ENCODE measurements at places on chromosomes 2 and 18. TPM values are rescaled to one million over a fixed set of nuclear protein-coding genes. Genes with fewer than 3 reads are reported as not detected.

DNA sequence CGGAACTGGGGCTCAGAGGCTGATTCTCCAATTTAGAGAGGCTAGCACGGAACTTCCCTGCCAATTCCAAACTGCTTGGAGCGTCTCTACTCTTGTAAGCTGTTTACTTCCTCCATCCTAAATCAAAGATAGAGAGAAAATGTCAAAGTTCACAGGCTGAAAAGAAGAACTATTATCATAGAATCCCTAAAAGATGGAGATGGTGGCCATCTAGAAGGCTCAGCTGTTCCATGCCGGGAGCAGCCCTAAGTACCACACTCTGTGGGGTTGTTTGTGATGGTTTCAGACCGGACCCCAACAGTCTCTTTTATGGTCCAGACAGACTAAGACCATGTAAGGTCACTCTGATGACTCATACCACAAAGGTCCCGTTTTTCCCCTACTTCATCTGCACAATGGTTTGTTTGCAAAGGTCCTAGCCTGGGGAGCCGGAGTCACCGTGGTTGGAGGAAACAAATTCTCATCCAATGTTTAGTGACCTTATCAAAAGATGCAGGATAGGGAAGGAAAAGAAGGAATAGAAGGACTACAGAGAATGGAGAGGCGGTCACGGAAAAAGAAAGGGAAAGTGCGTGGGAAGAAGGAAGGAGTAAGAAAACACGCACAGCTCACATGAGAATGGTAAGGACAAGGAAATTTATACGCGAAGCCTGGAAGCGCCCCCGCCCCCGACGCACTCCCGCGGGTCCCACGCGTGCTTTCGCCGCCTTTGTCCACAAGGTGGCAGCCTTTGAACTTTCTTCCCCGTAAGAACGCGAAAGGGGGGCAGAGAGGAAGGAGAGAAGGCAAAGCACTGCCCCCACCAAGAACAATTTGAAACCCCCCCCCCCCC is 453 bp upstream of the ANTXR1 start:
- peak overlapping the region; percentile 48 for H3K4me3 ChIP-seq
- H3K27me3 ChIP-seq: no peaks in the 10 kb centered on the region
- peak; percentile 51 for DNase-seq
- H3K27ac ChIP-seq: peak overlapping the region; percentile 73
- H3K36me3 ChIP-seq: no peaks in the 10 kb centered on the region
- H3K4me1 ChIP-seq: no peaks in the 10 kb centered on the region

GRCh38 chr2:20355131-20355530 is 4.5 kb upstream of the PUM2 start:
- peaks cover 10% of the 10 kb centered on the region for H3K4me1 ChIP-seq
- DNase-seq: no peak
- no peaks in the 10 kb centered on the region for H3K27me3 ChIP-seq
- no peak overlapping the region for H3K27ac ChIP-seq
- H3K4me3 ChIP-seq: no peak overlapping the region
- H3K36me3 ChIP-seq: no peaks in the 10 kb centered on the region

DNA sequence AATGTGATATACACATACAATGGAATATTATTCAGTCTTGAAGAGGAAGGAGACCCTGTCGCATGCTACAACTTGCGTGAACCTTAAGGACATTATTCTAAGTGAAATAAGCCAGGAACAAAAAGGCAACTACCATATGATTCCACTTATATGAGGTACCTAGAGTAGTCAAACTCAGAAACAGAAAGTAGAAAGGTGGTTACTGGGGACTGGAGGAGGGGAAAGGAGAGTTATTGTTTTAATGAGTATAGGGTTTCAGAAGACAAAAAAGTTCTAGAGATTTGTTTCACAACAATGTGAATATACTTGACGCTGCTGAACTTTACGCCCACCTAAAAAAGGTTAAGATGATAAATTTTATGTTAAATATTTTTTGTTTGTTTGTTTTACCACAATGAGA is 47.0 kb downstream of the CXCR4 start:
- H3K27ac ChIP-seq: no peak overlapping the region
- no peaks in the 10 kb centered on the region for H3K36me3 ChIP-seq
- no peaks in the 10 kb centered on the region for H3K4me1 ChIP-seq
- H3K4me3 ChIP-seq: no peak overlapping the region
- no peak for DNase-seq
- no peaks in the 10 kb centered on the region for H3K27me3 ChIP-seq

GRCh38 chr2:182077448-182078142 is 91.9 kb downstream of the PPP1R1C start:
- H3K36me3 ChIP-seq: no peaks in the 10 kb centered on the region
- H3K27me3 ChIP-seq: no peaks in the 10 kb centered on the region
- H3K4me1 ChIP-seq: no peaks in the 10 kb centered on the region
- DNase-seq: peak; percentile 50
- H3K4me3 ChIP-seq: no peak overlapping the region
- no peak overlapping the region for H3K27ac ChIP-seq

GRCh38 chr2:72439892-72440291 is 292.2 kb upstream of the CYP26B1 start:
- H3K4me1 ChIP-seq: no peaks in the 10 kb centered on the region
- DNase-seq: no peak
- no peaks in the 10 kb centered on the region for H3K27me3 ChIP-seq
- H3K36me3 ChIP-seq: no peaks in the 10 kb centered on the region

DNA sequence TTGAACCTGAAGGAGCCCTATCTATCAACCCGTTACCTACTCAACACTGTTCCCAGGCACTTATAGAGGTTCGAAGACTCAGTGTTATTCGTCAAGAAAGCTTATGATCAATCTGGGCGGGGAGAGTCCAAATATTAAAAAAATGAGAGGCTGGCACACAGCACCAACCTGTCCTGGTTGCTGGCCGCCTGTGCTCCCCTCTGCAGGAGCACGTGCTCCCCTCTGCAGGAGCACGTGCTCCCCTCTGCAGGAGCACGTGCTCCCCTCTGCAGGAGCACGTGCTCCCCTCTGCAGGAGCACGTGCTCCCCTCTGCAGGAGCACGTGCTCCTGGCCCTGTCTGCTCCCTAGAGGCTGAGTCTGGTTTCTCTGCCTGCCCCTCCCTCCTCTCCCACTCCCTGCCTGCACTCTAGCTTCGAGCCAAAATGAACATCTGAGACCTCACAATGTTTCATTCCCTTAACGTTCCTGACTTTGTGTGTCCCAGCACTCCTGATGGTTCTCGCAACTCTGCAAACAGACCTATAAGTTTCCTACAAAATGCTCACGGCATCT is 614.0 kb upstream of the ID2 start:
- H3K27ac ChIP-seq: no peak overlapping the region
- no peaks in the 10 kb centered on the region for H3K4me1 ChIP-seq
- peaks cover 7% of the 10 kb centered on the region for H3K27me3 ChIP-seq
- no peak overlapping the region for H3K4me3 ChIP-seq

- no peaks in the 10 kb centered on the region for H3K36me3 ChIP-seq
- H3K4me3 ChIP-seq: no peak overlapping the region
- H3K4me1 ChIP-seq: no peaks in the 10 kb centered on the region
These were observed 431.1 kb upstream of the CDH2 start for GRCh38 chr18:28607991-28608390.

GRCh38 chr2:157929871-157930667 is 53.9 kb upstream of the ACVR1 start:
- no peaks in the 10 kb centered on the region for H3K4me1 ChIP-seq
- no peak overlapping the region for H3K4me3 ChIP-seq

DNA sequence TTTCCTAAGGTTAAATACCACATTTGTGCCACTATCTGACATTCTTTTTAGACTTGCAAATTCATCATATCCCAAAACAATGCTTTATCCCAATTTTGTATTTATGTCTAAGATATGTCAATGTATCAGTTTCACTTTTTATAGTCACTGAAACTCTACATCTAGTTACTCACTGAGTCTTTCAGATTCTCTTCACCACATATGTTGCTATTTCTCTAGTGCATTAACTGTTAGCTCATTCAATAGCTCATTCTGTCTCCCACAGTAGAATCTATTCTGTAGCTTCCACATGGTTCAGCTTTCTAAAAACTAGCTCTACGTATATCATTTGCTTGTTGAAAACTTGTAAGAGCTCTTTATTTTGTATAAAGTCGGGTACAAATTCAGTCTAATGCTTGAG is 1420.6 kb upstream of the NXPH2 start:
- H3K27me3 ChIP-seq: no peaks in the 10 kb centered on the region
- no peak for DNase-seq
- no peaks in the 10 kb centered on the region for H3K36me3 ChIP-seq
- no peak overlapping the region for H3K27ac ChIP-seq
- H3K4me3 ChIP-seq: no peak overlapping the region

GRCh38 chr2:189517847-189518535 is 62.6 kb downstream of the SLC40A1 start:
- H3K36me3 ChIP-seq: no peaks in the 10 kb centered on the region
- no peak overlapping the region for H3K4me3 ChIP-seq
- H3K4me1 ChIP-seq: no peaks in the 10 kb centered on the region
- no peak for DNase-seq

DNA sequence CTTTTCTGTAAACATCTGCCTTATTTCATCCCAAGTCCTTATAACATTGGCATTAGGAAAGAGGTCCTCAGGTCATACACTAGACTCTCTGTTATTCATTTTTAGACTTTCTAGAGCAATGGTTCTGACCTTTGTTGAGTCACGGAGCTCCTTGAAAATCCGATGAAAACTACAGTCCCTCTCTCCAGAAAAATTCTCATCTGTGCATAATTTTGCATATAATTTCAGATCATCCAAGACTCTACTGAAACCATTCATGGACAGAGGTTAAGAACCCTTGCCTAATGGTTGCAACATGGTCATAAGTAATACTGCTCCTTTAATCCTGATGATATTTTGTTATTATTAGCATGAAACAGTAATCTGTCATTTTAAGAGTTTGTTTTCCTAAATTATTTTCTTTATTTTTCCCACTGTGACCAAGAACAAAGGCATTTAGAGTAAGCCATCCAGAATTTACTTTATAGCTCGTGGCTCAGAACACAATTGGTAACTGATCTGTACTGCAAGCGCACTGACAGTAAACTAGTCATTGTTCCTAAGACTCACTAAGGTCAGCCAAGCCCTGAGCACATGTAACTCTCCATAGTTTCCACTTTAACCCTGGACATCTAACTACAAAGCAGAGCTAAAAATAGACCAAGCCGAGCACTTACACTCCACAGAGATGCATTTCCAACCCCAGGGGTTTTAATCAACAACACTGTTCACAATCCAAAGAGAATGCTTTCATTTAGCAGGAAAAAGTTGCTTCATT is 8.4 kb downstream of the MYOM1 start:
- H3K27me3 ChIP-seq: no peaks in the 10 kb centered on the region
- H3K27ac ChIP-seq: no peak overlapping the region
- H3K4me1 ChIP-seq: no peaks in the 10 kb centered on the region
- H3K36me3 ChIP-seq: no peaks in the 10 kb centered on the region
- no peak for DNase-seq

GRCh38 chr2:191167766-191168165 is 17.0 kb upstream of the STAT4 start:
- H3K27me3 ChIP-seq: no peaks in the 10 kb centered on the region
- H3K4me1 ChIP-seq: no peaks in the 10 kb centered on the region
- no peak overlapping the region for H3K27ac ChIP-seq
- H3K36me3 ChIP-seq: no peaks in the 10 kb centered on the region

DNA sequence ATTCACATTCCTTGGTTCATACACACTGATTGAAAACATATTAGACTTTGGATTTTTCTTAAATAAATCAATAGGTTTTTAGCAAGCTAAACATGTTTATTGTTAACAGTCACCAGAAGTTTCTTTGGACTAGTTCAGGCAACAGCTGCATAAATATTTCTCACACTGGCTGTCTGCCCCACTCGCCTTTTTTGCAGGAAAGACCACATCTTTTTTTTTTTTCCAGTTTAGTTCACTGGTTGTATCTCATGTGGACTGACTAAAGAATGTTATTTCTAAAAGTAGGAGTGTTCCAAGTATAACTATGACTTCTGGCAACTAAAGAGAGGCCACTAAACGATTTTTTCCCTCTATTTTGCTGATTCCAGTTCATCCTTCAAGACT is 31.1 kb downstream of the SLC40A1 start:
- H3K4me3 ChIP-seq: no peak overlapping the region
- no peaks in the 10 kb centered on the region for H3K36me3 ChIP-seq
- no peaks in the 10 kb centered on the region for H3K4me1 ChIP-seq
- no peak for DNase-seq
- H3K27me3 ChIP-seq: no peaks in the 10 kb centered on the region

DNA sequence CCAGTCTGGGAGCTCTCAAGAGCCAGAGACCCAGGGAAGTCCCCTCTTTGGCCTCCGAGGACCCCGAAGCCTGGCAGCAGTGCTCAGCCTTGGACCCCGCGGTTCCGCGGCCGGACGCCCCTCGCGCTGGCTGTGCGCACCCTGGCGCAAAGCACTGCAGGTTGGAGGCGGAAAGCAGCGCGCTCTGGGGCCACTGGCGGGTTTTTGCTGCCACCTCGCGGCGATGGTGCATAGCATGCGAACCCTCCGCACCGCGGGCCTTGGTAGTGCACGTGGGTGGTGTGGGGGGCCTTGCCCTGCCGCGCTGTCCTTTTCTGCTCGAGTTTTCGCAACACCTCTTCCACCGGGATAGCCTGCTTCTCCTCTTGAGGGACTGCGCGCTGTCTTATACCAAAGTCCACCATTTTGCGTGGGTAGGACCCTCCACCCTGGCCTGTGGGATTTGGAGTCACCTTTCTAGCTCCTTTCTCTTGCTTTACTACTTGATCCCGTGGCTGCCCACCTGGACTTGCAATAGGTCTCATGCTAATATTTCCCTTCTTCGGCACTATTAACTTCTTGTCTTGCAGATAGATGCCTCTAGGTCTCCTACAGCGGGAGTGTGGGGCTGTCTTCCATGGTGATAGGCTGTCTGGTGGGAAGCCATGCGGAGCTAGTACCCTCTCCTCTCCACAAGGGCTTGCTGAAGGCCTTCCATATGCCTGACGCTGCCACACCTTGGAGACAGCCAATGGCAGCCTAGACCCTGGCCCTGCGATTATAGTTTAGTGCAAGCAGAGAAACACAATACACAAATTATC is 14.3 kb downstream of the SIX3 start:
- no peak overlapping the region for H3K27ac ChIP-seq
- peaks cover 18% of the 10 kb centered on the region for H3K27me3 ChIP-seq
- H3K36me3 ChIP-seq: no peaks in the 10 kb centered on the region
- H3K4me3 ChIP-seq: no peak overlapping the region
- peak; percentile 49 for DNase-seq

GRCh38 chr2:110788976-110789375 is 56.6 kb downstream of the ACOXL start:
- DNase-seq: no peak
- H3K27me3 ChIP-seq: no peaks in the 10 kb centered on the region
- H3K27ac ChIP-seq: no peak overlapping the region

DNA sequence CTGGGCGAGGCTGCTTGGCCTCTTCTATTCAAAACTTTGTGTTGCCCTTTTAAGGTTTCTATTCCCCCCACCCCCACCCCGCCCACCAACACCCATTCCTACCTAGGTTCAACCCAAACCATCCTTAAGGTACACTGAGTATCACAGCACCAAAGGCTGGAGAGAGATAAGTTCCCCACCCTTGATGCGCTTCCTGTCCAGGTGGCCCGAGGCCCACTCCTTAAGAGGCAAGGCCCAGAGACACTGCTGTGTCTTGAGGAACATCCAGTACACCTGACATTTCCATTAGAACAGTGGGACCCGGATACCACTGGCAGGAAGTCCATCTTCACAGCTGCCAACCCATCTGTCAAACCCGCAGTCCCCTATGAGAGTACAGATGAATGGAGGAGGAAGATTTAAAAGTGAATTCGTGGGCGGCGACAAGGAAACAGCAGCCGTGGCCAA is 277 bp upstream of the INPP1 start:
- no peaks in the 10 kb centered on the region for H3K36me3 ChIP-seq
- DNase-seq: no peak
- no peaks in the 10 kb centered on the region for H3K27me3 ChIP-seq

GRCh38 chr2:19898592-19899329 is 3.0 kb downstream of the TTC32 start:
- peaks cover 16% of the 10 kb centered on the region for H3K4me1 ChIP-seq
- no peak for DNase-seq
- H3K27me3 ChIP-seq: no peaks in the 10 kb centered on the region
- no peak overlapping the region for H3K4me3 ChIP-seq
- H3K27ac ChIP-seq: no peak overlapping the region

The SP140 gene
- not detected for total RNA-seq

The SLC16A14 gene
- 14.7 TPM for total RNA-seq

The DOK6 gene
- 0.73 TPM for total RNA-seq

The TACR1 gene
- total RNA-seq: 4.2 TPM

Measured in prostate gland (tissue), 2 donors.